Skin of body (tissue), 3 donors: ENCODE measurements at places on chromosomes 16 and 17. TPM values are rescaled to one million over a fixed set of nuclear protein-coding genes. Genes with fewer than 3 reads are reported as not detected.

- DNase-seq = no peak
Observed at GRCh38 chr17:31357091-31357490, 34.4 kb upstream of the RAB11FIP4 start.

DNA sequence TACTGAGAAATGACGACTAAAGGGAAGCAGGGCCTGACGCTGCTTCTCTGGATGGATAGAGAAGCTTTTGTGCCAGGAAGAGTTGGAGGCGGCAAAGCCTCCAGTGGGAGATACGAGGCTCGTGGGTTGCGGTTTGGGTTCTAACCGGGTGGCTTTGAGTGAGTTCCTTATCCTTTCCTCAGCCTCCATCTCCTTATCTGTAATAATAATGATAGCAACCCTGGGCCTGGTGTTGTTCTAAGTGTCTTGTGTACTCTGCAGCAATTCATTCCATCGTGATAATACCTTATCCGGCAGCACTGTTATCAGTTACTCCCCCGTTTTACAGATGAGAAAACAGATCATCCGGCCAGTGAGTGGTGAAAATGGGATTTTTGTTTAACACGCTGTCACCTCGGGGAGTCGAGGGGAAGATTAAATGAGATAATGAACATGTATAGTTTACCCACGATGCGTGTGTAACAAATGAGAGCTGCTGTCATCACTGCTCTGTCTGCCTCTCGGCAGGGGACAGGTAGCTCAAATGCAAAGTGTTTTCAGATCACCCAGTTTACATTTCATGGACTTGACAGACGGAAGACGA, 52.0 kb upstream of the LHX1 start:
- DNase-seq = no peak

GRCh38 chr16:62963846-62964245, 927.6 kb upstream of the CDH8 start:
- no peak for DNase-seq

GRCh38 chr16:31268891-31269290, 9.1 kb downstream of the ITGAM start:
- no peak for DNase-seq

- no peak for DNase-seq
Observed at GRCh38 chr17:49580055-49580721, 4.5 kb downstream of the NXPH3 start.

The SLC7A5 gene
- 5.8 TPM for total RNA-seq

DNA sequence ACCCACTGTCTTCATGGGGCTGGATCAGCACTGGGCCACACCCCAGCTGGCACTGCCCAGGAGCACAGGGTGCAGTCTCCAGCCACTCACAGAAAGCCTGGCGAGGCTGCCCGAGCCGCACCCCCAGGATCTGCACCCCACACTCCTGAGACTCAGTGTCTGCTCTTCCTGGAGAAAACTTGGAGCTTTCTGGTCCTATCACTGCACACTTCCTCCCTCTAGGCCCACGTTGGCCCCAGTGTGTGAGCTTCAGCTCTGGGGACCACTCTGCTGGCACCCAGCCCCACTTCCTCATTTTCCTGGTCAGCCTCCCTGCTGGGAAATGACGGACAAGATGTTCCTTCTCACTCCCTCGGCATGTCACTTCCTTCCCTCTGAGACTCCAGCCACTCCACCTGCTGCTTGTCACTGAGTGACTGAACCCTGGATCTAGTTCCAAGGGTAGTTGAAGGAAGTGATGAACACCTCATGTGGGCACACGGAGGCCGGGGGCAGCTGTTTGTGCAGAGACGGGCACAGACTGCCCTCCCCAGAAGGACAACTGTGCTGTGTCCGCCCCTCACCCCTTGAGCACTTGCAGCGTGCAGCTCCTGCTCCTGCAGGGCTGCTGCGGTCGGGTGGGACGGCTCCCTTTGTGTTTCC, 29.0 kb downstream of the ZC3H18 start:
- DNase-seq = no peak

DNA sequence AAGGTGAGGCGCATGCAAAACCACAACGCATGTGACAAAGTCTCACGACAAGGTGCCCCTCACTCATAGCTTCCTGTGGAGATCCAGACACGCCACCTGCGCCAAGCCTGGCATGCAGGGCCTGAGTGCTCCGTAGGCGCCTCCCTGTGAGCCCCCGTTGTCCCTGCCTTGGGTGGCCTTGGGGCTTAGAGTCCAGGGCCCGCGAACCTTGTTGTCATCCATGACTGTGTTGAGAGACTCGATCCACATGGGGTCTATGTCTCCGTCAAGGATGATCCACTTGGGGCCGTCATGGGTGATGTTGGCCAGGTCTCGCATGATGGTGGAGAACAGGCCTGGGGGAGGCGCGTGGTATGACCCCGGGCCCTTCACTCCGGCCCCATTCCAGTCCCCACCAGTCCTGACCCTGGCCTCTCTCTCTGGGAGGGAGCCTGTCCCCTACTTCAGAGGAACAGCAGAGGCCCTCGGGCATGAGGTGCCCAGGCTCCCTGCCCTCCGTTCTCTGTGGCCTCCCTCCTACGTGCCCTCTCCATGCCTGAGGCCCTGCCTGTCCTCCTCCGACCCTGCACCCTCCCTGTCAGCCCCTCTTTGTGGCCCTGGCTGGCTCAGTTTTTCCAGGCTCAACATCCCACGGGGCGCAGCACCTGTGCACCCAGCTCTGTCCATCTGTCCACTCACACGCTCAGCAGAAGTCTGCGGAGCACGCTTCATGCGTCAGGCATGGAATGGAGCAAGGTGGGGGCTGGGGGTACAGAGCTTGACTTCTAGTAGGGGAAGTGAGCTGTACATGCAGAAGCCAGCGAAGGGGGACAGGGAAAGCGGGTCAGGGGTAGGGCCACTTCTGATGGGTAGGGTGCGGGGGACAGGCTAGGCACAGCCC, 85.7 kb downstream of the DNAH17 start:
- no peak for DNase-seq

DNA sequence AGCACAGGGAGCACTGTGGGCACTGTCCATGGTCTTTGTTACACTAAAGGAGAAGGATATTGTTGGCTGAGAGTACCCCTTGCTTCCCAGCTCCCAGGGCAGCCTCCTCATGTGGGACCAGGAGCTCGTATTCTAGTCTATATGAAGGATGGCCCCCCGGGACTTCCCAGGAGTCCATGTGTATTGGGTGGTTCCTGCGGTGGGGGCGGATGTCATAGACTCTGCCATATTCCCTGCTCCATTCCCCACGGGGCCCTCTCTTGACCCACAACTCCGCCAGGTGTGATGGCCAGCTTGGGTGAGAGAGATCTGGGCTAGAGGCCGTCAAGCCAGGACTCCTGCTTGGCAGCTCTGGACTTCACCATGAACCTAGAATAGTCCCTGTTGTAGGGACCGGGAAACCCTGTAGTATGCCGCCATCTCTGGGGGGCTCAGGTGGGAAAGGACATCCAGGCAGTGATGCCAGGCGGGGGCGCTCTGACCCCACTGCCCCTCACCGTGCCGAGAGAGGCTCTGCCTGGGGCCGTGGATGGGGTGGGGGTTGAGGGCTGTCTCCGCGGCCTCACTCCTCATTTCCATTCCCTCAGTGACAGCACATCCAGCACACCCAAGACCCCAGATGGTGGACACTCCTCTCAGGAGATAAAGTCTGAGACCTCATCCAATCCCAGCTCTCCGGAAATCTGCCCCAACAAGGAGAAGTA, 37.8 kb downstream of the OR1D5 start:
- no peak for DNase-seq

GRCh38 chr16:83619381-83620150, 188.2 kb upstream of the HSBP1 start:
- no peak for DNase-seq

DNA sequence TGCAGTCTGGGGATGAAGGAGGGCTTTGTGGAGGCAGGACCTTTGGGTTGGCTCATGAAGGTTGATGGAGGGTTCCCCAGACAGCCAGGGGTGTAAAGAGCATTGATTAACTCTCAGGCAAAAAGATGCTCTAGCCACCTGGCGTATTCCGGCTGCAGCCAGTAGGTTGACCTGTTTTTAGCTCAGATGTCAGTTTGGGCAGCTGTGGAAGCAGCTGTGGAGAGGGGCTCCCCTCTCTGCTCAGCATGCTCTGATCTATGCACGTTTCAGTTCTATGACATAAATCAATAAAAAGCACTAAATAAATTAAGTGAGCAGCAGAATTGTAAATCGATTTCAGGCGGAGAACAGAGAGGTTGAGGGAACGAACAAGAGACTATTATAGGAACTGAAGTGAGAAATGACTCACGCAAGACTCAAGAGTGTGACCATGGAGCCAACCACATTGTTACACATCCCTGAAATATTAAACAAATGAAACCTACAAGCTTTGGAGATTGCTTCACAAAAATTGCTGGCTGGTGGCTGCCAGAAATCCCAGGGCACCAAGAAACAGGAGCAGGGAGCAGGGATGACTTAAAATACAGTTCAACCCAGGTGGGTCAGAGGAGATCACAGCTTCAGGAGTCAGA, 111.9 kb downstream of the GSG1L start:
- no peak for DNase-seq

DNA sequence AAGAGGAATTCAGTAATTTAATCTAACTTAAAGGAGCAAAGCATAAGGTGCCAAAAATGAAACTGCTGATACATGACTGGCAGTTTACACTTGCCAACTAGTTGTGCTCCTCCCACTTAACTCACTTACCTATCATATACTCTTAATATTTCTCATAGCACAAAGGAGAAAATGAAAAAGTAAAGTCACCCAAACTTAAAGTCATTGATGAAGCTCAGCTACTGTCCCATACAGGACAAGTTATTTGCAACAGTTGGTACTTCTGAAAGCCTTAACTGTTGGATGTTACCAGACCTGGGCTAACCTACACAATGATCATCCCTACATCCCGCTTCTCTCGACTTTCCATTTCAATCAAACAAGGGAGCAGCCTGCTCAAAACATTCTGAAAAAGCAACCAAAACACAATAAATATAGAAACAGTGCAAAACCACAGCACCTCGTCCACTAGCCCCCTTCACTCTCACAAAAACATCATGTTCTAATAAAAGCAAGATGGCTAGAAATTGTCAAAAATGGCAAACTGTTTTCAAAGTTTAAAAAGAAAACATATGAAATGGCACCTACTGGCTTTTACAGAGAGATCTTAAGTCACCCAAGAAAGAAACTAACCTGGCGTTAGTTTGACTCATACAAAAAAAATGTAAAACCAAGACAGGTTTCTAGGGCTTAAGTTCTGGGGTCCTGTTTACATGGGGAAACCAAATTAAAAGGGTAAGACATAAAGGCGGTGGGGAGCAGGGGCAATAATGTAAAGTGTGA, 868 bp downstream of the MED13 start:
- no peak for DNase-seq

The NLRC3 gene
- total RNA-seq = 0.39 TPM

GRCh38 chr17:69828087-69828486, 246.9 kb upstream of the KCNJ16 start:
- DNase-seq = peak; percentile 23

DNA sequence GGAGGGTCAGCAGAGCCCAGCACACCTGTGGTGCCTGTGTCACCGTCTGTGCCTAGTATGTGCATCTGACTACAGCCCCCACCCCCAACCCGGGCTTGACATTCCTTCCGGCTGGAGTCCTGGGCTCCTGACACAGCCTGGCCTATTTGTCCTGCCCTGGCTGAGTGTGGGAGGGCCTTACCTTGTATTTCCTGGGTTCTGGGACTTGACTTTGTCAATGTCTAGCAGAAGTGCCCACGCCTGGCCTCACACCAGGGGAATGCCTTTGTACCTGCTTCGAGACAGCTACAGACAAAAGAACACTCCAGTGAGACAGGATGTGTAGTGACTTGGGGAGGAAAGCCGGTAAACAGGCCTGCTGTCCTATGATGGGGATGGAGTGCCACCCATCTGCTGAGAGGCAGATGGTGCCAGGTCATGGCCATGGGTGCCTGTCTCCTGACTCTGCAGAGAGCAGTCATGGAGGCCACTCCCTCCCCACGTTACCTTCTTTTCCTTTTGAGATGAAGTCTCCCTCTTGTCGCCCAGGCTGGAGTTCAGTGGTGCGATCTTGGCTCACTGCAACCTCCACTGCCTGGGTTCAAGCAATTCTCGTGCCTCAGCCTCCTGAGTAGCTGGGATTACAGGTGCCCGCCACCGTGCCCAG, 42.8 kb downstream of the TNFRSF13B start:
- no peak for DNase-seq

DNA sequence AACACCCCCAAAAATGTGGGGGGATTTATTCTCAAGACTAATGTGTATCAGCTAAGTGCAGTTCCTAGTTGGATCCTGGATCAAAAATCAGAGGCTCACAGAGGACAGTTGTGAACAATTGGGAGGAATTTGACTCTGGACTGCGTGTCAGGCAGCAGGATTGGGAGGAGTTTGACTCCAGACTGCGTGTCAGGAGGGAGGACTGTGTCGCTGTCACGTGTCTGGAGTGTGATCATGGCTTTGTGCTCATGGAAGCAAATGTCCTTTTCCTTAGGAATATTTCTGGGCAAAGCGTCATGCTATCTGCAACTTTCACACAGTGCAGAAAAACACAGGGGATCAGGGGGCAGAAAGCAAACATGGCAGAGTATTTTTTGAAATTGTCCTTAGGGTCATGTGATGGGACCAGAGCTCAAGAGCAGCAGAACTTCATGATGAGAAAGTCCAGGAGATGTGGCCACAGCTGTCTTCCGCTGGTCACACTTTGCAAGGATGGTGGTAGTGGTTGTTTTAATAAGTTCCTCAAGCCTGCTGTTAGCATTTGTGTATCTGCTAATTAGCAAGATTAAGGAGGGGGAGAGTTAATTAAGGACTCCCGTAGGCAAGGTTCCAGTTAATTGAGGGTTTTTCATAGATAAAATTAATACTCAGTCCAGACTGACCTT, 122.0 kb upstream of the CHMP6 start:
- no peak for DNase-seq

The NPW gene
- 2.2 TPM for total RNA-seq

The ZP2 gene
- 0.69 TPM for total RNA-seq

The P2RX5 gene
- 1.5 TPM for total RNA-seq

The C16orf74 gene
- total RNA-seq = 5.2 TPM

GRCh38 chr17:13797863-13798262, 196.1 kb upstream of the HS3ST3A1 start:
- no peak for DNase-seq
